ENCODE measurements at places on chromosomes 2 and 18.
A peak's percentile ranks its signal among the peaks of the same experiment; 100 is the strongest.

DNA sequence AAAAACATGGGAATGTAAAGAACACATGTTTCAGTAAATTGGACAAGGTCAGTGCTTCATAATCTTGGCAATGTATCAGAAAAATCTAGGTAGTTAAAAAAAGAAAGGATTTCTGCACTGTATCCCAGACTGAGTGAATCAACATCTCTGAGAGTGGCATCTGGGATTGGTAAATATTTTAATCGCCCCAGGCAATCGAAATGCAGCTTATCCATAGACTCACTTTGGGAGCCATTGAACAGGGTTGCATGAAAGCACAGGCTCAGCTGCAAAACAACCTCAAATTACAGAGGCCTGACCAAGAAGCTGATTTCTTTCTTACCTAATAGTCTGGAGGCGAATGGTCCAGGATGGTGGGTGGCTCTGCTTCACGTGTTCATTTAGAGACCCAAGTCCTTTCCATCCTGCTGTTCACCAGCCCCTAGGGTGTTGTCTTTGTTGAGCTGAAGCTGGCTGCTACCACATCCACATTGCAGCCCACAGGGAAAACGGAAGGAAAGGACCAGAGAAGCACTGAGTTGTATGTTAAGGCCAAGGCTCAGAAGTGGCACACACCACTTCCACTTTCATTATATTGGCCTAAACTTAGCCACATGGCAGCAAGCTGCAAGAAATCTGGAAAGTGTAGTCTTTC, 59.0 kb downstream of the MOGAT1 start:
- no peak for DNase-seq

DNA sequence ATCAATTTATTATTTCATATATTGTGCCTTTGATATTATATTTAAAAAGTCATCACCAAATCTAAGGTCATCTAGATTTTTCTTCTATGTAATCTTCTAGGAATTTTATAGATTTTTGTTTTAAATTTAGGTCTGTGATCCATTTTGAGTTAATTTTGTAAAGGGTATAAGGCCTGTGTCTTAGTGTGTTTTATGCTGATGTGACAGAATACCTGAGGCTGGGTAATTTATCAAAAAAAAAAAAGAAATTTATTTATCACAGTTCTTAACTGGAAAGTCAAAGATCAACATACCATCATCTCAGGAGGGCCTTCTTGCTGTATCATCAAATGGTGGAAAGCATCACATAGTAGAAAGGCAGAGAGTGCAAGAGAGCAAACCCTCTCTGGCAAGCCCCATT, 216.2 kb downstream of the PDE1A start:
- no peak for DNase-seq

DNA sequence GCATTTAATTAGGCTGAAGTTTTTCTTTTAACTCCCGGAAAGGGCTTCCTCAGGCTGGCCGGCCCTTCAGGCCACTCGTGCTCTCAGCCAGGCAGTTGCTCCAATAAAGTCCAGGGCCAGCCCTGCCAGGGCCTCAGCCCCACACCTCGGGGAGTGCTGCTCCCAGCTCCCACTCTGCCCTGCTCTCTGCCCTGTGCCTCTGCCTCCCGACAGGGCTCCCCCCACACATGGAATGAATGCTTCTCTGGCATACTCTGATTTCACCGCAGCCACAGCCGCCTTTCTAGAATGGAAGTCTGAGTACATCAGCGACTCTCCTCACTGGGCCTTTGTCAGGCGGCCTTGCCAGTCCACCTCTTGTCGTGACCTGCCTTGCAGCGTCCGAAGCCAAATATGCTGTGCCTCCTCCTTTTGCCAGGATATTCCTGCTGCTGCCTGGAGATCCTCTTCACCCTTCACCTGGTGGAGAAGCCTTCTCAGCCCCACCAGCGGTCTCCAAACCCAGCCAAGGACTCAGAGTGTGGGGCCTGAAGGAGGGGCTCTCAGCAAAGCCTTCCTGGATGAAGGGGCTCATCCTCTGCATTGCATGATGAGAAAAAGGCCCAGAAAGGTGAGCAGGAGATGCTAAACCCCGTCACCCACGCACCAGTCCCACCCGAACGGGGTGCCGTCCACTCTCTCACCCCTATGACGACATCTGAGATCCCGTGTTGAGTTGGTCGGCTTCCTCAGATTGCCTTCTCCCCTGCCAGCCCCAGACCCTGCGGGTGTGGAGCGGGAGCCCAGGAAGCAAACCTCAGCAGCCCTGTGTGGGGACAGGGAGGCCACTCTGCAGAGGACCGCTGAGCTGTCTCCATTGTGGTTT, 472.7 kb upstream of the HS6ST1 start:
- no peak for DNase-seq

DNA sequence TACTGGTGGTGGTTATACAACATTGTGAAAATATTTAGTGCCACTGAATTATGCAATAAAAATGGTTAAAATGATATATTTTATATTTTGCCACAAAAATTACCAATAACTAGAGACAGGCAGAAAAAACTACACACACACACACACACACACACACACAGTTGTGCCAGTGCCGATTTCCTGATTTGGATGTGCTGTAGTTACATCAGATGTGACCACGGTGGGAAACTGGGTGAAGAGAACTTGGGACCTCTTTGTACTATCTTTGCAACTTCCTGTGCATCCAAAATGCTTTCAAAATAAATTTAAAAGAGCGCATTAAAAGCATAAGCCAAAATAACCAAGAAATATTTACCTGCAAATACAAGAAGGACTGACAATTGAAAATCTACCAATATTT, 61.6 kb upstream of the CCBE1 start:
- DNase-seq = no peak

GRCh38 chr2:145957929-145958328, 1438.0 kb upstream of the ZEB2 start:
- DNase-seq = no peak

- no peak for DNase-seq
These were observed 30.2 kb upstream of the FAHD2A start for GRCh38 chr2:95372216-95372829.

DNA sequence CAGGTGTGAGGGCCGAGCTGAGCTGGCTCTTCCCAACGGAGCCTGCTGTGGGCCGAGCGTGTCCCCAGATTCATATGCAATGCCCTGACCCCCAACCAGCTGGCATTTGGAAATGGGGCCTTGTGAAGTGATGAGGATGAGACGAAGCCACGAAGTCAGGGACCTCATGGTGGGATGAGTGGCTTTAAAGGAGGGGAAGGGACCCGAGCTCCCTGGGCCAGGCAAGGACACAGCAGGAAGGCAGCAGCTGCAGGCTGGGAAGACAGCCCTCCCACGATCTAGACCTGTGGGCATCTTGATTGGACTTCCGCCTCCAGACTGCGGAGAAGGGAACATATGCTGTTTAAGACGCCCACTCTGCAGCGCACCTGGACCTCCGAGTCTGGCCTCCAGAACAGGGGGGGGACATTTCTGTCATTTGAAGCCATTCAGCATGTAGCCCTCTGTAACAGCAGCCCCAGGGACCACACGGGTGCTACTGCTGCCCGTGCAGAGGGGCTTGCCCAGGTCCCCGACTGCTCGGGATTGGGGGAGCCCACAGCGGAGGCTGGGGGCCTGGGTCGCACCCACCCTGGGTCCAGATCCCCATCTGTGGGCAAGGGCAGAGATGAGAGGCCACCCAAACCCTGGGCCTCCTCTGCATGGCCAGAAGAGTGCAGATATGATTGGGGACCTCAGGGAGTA, 27.2 kb downstream of the KIF1A start:
- no peak for DNase-seq

- no peak for DNase-seq
These were observed 24.2 kb upstream of the SCYGR1 start for GRCh38 chr2:227411990-227412350.

- DNase-seq = no peak
These were observed 261.3 kb upstream of the CCDC68 start for GRCh38 chr18:55220523-55220922.

DNA sequence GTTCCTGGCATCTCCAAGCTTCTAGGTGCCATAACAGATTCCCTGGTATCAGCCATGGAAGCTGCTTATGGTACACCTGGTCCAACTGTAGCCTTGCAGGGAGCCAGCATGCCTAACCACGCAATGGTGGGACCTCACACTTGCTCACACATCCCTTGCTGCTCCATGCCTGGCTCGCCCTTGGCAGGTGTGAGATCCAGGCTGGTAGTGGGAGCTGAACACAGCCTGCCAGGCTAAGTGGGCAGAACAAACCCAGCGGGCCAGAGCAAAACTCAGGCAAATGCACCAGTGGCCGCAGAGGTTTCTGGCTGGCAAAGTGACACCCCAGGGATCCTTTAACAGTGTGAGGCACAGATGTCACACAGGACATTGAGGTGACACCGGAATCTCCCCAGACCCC, 185.8 kb downstream of the NDUFA10 start:
- DNase-seq = no peak

GRCh38 chr2:27522400-27522945, 25.8 kb downstream of the GCKR start:
- DNase-seq = no peak

DNA sequence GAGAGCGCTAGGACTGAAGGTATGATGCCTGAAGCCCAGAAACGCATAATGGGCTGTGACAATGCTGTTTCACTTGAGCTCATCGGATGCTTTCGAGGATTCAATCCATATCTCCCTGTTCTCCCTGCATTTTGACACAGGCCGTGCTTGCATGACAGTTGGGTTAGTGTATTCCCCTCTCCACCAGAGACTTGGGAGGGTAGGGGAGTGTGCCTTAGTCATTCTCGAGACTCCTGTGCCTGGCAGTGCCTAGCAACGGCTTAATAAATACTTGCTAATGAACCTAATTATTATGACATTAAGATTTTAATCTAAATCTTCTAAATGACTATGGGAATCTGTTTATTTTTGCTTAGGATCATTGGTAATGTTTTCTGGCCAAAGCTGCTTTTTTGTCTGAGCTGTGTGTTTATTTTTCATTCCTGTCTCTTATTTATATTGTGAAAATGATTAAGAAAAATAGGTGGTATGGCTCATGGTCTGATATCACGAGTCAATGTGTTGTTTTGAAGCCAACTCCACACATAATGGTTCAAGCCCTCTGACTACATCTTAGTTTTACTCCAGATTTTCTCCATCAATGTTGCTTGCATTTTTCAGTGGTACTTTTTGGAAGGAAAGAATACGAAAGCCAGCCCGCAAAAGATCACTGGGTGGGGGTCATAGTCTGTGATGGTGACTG, 61.3 kb downstream of the NEDD4L start:
- no peak for DNase-seq

GRCh38 chr18:76967721-76968472, 145.5 kb downstream of the ZNF236 start:
- DNase-seq = no peak

- no peak for DNase-seq
These were observed 1.1 kb upstream of the KCNIP3 start for GRCh38 chr2:95296011-95296410.

DNA sequence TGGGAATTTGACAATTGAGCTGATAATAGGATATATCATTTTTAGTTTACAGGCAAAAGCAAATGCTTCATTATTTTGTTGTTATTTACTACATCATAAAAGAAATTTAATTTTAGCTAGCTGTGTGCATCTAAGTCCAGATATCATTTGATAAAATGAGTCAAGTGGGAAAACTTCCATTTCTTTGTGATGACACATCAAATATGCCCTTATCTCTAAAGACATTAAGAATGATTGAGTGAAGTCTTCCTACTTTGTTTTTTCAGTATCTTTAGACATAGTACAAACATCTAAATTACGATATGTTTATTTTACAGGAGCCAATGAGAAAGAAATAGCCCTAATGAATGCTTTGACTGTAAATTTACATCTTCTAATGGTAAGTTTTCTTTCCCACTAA, 77.0 kb downstream of the KYNU start:
- DNase-seq = no peak

DNA sequence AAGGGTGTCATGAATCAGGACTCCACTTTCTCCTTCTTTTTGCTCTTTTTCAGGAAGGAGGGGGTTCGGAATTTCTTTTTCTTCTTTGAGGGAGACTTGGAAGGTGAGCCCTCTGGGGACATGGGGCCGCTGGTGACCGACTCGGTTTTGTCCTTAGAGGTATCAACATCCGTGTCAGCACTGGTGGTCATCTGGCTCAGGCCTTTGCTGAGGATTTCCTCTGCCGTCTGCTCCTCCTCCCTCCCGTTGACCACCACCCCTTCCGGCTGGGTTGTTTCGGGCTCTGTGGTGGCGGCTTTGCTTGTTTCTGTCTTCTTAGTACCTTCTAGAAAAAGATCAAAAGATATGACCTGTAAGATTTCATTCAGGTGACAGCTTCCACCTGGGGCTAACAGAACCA, 104.6 kb downstream of the ADD2 start:
- no peak for DNase-seq

- no peak for DNase-seq
These were observed 54.8 kb downstream of the FAM168B start for GRCh38 chr2:131038258-131039100.

GRCh38 chr2:8549273-8549922, 132.5 kb upstream of the ID2 start:
- peak; percentile 23 for DNase-seq

DNA sequence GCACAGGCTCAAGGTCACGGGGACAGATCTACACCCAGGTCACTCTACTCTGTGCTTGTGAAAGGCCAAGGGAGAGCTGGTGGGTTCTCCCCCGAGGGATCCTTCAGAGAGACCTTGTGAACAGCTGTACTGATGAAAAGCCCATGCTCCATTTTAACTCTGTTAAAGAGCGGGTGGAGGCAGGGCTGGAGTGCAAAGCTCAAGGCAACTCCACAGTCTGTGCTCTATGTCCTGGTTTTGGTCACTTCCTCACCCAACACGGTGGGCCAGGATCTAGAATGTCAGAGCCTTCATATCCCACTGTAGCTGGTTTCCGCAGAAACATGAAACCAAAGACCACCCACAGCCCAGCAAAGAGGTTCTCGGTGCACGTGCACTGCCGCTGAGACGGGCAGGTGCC, 177.1 kb downstream of the LAMA1 start:
- DNase-seq = no peak

- no peak for DNase-seq
These were observed 52.9 kb downstream of the RAB10 start for GRCh38 chr2:26086779-26087178.

DNA sequence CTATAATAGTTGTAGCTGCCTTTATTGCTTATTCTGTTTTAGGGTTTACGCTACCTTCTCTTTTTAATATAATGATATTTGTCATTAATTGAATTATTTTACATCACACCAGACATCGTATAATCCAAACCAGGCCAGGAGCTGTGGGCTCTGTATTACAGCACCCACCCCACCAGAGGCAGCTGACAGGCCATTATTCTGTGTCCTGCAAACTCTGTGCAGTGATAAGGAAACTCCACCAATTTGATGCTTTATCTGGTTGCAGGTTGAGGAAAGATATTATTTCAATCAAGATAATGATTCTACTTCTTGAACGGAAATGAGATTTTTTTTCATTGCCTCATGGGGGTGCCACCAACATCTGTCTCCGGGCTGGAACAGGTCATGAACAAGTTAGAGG, 227.3 kb downstream of the ZBTB7C start:
- DNase-seq = no peak

- peak; percentile 61 for DNase-seq
These were observed 105.4 kb downstream of the FHOD3 start for GRCh38 chr18:36402765-36403396.

Data from tibial artery (tissue), 4 donors.